ENCODE measurements at places on chromosomes 6 and 20.

DNA sequence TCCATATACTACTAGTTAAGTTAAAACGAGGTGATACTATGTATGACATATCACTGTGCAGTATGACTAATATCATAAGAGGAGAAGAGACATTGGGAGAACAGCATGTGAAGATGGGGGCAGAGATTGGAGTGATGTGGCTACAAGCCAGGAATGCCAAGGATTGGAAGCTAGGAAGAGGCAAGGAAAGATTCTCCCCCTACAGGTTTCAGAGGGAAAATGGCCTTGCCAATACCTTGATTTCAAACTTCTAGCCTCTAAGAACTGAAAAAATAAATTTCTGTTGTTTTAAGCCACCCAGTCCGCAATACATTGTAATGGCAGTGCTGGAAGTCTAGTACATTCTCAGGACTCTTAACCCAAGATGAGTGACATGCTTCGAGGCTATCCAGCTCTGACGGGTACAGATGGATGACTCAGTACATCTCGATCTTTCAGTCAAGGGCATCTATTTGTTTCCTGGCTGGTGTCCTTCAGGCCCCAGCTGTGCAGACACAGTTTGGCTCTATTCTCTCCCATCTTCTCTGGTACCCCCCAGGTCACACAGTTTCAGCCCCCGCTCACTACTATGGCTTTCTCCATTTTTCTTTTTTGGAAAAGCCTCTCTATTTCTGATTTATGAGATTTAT, 55.5 kb upstream of the THEMIS start:
- DNase-seq = no peak

- no peak for DNase-seq
These were observed 2.4 kb upstream of the GCLC start for GRCh38 chr6:53547166-53547810.

GRCh38 chr6:170134031-170134470, 156.8 kb downstream of the DLL1 start:
- DNase-seq = no peak

GRCh38 chr20:56716806-56717205, 87.7 kb downstream of the TFAP2C start:
- no peak for DNase-seq

- no peak for DNase-seq
These were observed 679 bp upstream of the RING1 start for GRCh38 chr6:33207552-33208090.

- no peak for DNase-seq
These were observed 511.3 kb downstream of the PHF3 start for GRCh38 chr6:64146876-64147275.

- no peak for DNase-seq
These were observed 155.9 kb downstream of the MYLK4 start for GRCh38 chr6:2594868-2595267.

- DNase-seq = no peak
These were observed 13.7 kb downstream of the BTN3A1 start for GRCh38 chr6:26415791-26416190.

DNA sequence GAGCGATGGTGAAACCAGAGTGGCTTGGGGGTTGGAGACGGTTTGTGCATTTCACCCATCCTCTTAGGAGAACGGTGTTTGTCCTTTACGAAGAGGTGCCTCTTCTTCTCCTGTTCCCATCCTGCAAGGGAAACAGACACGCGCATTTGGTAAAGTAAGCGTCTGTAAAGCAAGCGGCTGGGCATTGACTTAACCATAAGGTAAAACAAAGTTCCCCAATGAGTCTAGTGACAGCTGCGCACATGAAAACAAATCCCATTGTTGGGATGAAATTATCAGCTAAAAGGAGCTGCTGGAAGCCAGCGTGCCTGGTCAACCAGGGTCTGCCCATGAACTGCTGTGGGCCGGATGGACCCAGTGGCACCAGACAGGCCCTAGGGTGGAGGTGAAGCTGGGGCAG, 5.8 kb downstream of the BHLHE23 start:
- no peak for DNase-seq

DNA sequence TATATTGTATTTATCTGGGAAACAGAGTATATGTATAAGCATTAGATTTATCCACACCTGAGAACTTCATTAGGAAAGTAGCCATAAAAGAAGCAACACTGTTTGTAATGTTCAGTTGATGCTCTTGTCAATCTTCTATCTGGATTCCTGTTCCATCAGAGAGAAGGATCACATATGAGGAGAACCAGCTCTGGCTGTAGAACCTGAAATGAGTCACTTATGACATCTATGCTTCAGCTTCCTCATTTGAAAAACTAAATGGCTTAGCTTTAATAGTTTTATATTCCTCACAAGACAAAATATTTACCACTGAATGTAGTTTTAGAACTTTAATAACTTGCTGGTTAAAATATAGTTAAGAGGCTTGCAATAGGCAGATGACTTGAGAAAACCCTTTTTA, 144.7 kb downstream of the TASP1 start:
- no peak for DNase-seq

DNA sequence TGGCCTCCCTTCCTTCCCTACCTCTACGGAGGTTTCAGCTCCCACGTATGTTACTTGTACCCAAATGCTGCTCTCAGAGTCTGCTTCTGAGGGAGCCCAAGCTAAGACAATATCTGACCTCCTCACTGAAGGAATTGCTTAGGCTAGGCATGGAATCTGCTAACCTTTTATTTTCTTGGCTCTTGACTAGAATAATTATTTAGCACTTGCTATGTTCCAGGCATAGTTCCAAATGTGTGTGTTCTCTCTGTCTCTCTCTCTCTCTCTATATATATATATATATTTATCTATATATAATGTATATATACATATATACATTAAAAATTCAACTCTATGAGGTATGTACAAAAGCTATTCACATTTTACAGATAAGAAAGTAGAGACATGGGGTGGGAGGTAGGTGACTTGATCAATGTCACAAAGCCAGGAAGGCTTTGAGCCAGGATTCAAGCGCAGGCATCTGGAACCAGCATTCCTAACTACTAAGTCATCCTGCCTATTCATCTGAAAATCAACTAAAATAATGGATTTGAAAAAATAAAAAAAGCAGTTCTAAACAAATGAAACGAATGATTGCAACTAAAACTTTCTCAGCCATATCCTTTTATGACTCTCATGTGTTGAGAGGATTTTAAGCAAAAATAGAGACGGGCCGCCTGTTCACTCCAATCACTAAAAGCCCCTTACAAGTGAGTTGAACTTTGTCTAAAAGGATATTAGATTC, 189.7 kb upstream of the JAG1 start:
- no peak for DNase-seq

GRCh38 chr20:49888212-49889000, 26.9 kb downstream of the SPATA2 start:
- peak; percentile 64 for DNase-seq

- DNase-seq = no peak
These were observed 25.9 kb downstream of the NUDT3 start for GRCh38 chr6:34366639-34366921.

DNA sequence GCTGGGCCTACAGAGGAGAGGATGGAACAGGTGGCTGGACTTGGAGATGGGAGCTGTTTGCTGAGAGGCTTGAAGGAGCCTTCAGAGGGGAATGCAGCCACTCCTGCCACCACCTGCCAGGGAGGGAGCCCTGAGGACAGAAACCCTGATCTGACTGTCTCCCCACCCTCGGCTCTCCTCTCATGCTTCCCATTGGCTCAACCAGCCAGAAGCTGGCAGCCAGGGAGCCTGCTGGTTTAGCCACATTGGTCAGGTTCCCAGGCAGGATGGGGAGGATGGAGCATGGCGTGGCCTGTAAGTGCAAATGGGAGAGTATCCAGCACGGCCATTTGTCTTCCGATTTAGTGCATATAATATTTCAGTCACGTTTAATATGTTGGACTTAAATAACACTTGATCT, 12.8 kb downstream of the TREM1 start:
- no peak for DNase-seq

DNA sequence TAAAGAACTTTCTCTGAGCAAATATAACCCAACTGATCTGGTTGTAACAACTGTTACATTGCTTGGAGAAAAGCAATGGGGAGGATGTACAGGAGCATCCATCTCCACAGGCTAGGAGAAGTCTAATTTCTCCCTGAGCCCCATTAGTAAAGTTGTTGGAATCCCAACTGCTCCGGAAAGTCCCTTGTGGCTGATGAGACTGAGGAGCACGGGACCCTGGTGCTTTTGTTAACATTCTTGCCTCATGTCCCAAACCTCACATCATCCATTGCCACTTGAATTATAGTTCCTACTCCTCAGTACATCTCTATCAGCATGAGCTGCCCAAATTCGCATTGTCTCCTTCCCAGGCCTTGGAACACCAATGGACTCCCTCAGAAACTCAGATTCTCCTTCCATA, 260.6 kb upstream of the BMP2 start:
- DNase-seq = no peak

DNA sequence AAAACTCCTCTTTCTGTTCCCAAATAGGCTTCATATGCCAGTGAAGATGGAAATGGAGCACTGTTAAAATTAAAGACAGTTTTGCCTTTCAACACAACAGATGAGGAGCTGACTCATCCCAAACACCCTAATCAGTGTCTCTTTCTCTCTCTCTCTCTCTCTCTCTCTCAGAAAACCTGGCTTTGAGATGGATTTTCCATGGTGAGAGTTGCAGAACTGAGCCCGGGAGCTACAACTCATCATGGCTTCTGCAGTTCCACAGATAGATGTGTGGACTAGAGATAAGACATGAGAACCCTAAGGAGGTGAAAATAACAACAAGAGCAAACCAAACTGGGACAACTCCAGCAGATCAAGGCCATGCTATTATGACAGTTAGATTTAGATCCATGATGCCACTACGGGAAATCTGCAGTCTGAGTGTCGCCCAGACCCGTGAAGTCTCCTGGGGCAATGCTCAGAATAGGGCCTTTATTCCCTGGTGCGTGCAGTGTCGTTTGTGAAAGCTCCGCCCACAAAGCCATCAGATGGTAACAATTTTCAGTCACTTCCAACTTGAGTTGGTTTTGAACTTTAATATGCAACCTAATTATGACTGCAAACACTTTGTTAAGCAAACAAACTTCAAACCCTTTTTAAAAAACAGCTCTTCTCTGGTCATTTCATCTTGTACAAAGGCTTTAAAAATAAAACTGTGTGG, 338.2 kb upstream of the PREP start:
- DNase-seq = no peak

- DNase-seq = no peak
These were observed 61.0 kb upstream of the PHACTR2 start for GRCh38 chr6:143616741-143617140.
